ENCODE measurements at places on chromosomes 5 and 9.

- DNase-seq: peak; percentile 46
Observed at GRCh38 chr9:21994556-21995005, at the start of gene CDKN2B-AS1. CDKN2B-AS1 (plus strand) TSS chr9:21994791.

GRCh38 chr9:134966270-134966669 is 48.6 kb upstream of the FCN1 start:
- no peak for DNase-seq

DNA sequence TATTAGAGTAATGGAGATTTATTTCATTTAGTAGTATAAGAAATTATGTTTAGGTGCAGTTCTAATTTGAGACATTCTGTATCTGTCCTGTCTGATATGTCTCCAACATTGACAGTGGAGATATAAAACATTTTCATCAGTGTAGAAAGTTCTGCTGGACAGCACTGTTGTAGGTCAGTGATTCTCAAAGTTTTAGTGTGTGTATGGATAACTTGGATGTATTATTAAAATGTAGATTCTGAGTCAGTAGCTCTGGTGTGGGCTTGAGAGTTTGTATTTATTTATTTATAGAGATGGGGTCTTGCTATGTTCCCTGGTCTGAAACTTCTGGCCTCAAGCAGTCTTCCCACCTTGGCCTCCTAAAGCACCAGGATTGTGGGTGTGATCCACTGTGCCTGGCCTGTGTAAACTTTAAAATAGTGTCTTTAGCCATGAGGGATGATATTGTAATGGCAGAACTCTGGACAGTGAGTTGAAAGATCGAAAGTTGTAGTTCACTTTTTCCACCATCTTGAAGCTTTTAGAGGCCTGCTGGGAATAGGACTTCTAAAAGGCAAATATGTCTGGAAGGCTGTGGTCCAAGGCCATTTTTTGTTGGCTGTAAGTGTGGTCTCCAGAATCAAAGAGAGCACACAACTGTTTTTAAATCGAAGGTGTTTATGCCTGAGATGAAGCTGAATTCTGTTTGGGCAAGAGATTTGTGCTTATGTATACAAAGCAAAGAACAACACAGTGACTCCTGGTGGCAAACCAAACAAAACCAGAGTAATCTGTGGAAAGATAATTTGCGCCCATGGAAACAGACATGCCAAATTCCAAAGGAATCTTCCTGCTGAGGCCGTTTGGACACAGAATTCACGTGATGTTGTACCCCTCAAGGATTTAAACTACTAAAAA is 12.4 kb downstream of the UBAP1 start:
- DNase-seq: no peak

DNA sequence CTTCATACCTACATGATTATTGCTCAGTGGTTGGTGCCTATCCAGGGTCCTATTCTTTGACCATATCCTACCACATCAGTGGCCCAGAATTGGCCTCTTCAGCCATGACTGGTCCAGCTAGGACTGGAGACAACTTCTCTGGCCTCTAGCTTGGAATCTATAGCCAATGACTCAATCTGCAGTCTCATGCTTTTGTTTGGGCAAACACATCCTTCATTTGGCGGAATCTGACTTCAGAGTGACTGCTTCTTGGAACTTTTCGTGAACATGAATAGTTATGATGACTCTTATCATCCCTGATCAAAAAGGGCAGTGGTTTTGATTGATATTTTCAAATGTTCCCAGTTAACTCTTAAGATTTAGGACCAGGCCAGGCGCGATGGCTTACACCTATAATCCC is 134.1 kb downstream of the PAPPA start:
- no peak for DNase-seq

DNA sequence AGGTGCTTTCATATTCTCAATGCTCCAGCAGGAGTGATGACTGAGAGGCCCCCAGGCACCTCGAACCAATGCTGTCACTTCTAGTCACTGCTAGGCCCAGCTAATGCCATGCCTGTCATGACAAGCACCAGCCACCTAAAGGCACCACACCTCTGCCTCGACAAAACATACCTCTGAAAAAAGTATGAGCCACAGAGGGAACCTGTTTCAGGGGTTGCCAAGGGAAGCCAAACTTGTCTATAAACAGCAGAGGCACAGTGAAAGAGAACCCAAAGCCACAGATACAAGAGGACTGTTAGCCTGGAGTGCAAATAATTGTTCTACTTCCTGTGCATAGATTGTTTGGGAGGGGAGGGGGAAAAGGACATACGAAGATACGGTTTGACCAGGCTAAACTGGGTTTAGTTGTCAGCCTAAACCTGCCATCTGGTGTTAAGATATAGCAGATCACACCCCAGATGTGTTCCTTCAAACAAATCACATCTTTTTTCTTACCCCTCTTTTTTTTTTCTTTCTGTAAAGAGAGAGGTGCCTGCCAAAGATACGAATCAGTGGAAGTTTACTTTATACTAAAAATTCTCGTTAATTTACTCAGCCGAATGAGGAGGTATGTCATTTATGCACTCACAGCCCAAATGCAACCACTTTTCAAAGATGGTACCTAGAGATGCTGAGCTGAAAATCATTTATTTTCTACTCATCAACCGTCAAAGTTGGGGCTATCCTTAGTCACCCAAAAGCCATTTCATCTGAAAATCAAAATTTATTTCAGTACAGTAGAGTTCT is 45.7 kb downstream of the BNC2 start:
- DNase-seq: no peak

GRCh38 chr9:113269355-113269754 is 6.0 kb downstream of the CDC26 start:
- DNase-seq: no peak

DNA sequence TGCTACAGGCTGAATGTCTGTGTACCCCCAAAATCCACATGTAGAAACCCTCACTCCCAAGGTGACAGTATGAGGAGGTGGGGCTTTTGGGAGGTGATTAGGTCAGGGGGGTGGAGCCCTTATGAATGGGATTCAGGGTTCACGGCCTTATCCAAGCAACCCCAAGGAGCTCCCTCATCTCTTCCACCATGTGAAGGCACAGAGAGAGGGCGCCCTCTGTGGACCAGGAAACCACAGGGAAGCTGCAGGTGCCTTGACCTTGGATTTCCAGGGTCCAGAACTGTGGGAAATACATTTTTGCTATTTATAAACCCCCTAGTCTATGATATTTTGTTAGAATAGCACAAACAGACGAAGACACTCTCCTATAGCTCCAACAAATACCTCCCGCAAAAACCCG is 53.6 kb upstream of the IRX2 start:
- no peak for DNase-seq

GRCh38 chr9:94144394-94144793 is 60.1 kb downstream of the PTPDC1 start:
- no peak for DNase-seq

DNA sequence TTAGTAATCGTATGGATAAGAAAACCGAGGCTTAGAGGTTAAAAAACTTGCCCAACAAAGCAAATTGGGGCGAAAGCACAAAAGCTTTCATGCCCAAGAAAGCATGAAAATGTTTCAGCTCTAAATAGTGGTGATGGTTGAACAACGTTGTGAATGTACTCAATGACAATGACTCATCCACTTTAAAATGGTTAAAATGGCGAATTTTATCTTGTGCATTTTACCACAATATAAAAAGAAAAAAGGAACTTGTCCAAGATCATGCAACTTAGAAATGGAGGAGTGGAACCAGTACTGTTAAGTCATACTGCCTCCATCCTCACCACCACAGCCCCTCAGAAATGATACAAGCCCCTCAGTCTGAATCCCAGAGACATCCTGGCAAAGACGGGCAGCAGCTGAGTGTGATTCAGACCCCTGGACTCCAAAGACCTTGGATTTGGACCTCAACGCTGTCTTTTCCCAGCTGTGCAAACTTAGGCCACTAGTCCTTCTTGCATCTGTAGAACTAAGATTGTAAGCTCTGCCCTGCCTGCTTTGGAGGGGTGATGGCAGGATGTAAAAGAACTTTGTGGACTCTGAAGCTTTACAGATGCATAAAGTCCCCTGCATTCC is 158.4 kb downstream of the GABBR2 start:
- DNase-seq: no peak

DNA sequence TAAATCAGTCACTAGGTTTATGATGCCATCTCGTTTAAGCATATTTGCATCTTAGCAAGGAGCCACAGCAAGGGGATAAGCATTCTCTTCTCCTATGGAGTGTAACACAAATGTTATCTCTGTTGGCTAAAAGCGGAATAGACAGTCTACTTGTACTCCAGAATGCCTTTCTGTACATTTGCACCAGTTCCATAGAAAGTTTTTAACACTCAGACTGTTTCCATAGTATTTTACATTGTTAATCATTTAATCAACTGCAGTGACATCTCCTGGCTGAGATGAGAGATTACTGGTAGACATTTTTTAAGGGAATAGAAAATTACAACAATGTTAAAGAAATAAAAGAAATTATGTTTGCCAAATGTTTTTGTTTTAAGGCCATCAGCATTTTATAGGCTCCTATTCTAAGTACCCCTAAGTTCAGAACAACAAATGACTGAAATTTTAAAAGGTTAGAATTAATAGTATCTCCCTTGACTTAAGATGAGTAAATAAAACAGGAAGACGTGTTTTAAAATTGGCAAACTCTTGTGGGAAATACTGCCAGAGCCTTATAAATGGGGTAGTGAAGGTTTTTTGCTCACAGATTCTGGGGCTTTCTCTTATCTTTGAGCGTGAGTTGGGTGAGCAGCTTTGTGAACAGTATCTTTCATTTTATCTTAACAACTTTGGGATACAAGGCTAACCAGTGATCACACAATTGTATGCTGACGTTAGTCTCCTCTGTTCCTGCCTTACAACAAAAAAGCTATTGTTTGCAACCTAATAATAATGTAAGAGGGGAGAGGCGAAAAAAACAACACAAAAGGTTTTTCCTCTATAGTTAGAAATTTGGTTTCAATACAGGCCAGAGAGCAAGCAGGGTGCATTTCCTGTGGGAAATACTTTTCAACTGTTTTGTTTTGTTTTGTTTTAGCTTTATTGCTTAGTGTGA is 294.3 kb downstream of the FBXL7 start:
- DNase-seq: no peak

DNA sequence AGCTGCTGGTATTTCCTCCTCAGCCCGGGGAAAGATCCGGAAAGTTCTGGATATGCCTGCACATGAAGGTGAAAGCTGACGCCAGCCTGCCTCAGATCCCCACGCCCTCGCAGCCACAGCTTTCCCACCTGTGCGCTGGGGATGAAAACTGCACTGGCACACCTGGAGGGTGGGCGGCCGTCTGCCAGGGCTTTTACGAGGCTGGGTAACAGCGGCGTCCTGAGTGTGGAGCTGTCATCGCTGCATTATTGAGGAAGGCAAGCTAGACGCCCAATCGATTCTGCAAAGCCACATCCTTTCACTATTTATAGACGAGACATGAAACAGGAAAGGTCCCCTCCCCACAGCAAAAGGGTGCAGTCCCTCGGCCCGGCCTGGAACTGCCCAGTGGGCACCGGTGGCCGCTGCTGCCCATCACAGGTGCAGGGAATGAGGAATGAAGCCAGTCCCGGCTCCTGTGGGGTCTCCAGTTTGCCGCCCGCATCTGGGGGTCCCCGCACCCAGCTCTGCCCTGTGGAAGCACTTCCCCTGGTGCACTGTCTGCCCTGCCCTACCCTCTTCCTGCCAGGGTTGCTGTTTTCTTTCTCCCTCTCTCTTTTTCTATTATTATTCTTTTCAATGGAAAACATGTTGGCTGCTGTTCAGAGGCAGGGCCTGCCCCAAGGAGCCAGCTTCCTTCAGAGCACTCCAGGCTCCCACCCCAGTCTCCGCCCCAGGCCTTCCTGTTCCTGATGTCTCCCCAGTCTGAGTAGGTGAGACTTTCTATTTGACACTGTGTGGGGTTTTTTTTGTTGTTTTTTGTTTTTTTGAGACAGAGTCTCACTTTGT is 7.0 kb downstream of the NOTCH1 start:
- DNase-seq: no peak

DNA sequence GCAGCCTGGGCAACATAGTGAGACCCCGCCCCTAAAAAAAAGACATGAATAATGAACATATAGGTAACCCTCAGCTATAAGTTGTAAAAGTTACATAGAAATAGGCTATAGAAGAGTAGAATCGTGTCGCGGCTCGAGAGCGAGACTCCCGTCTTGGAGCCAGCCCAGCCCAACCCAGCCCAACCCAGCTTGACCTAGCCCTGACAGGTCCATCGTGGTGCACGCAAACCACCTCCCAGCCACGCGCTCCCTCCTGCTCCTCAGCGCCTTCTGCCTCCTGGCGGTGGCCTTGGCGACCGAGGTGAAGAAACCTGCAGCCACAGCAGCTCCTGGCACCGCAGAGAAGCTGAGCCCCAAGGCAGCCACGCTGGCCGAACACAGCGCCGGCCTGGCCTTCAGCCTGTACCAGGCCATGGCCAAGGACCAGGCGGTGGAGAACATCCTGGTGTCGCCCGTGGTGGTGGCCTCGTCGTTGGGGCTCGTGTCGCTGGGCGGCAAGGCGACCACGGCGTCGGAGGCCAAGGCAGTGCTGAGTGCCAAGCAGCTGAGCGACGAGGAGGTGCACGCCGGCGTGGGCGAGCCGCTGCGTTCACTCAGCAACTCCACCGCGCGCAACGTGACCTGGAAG is 10.8 kb downstream of the KIF24 start:
- DNase-seq: no peak

DNA sequence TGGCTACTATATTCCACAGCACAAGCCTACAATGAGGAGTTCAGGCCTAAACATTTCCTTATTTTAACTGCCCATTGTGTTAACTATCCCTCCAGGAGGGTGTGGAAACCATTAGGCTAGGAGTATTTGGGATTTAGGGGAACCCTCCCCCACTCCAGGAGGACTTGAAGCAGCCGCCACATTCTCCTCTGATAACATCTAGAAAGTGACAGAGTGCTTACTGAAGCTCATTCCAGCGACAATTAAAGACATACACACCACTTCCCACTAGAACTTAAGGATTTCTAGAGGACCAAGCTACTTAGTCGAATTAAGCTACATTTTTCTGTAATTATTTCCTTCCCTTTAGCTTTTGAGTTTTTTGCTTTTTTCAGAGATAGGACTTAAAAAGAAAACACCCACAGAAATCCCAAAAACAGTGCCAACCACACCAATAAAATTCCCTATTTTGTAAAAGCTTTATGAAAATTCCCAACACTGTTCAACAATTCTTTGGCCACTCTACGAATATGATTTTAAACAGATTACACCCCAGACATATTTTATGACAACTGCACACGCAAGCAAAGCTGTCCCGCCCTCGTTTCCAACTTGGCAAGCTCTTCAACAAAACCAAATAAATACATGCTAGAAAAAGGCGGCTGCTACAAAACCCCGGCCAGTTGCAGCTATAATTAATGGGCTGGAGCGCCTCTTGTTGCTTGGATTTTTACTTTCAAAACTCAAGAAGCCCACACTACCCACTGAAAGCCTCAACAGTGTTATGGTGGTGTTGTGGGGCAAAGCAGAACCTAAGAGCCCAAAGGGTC is 4.5 kb downstream of the ROR2 start:
- DNase-seq: no peak

- no peak for DNase-seq
Observed at GRCh38 chr5:60829490-60830266, 14.4 kb downstream of the ELOVL7 start.

- no peak for DNase-seq
Observed at GRCh38 chr5:154312576-154312975, 122.0 kb downstream of the GALNT10 start.

DNA sequence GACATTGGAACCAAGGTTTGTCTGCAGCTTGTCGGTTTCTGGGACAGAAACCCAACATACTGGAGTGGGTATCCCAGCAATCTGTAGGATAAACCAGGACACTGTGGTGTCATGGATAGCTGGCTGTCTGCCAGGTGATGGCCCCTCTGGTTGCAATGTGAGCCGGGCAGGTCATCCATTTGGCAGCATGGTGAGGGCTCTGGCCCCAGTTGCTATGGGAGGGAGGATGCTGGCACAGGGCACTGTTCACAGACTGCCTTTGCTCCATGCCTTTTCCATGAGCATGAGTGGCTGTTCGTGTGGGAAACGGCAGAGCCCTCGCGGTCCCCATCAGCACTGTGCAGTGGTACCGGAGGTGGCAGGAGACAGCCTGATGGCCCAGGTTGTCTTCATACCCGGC is 6.4 kb downstream of the S1PR3 start:
- DNase-seq: no peak
